ENCODE measurements at places on chromosomes 13 and 19.

- DNase-seq = no peak
Observed at GRCh38 chr19:50190439-50190891, 13.0 kb upstream of the MYH14 start.

- DNase-seq = no peak
Observed at GRCh38 chr19:28885965-28886364, 327.0 kb downstream of the UQCRFS1 start.

DNA sequence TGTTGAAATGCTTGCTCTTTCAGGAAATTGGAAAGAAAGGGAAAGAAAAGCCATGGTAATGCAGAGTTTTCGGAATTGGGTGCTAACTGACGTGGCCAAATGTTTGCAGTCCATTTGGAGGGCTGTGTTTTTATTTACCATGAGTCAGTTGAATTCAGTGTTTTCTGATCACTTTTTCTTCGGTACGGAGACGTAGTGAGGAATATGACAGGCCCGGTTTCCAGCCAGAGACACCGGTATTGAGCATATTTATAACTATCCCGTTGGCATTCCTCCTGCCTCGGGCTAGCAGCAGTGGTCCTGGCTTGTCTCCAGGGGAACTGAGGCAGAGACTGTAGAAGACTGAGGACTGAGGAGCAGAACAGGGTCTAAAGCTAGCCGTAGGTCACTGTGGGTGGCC is 1.0 kb downstream of the CDC16 start:
- DNase-seq = no peak

DNA sequence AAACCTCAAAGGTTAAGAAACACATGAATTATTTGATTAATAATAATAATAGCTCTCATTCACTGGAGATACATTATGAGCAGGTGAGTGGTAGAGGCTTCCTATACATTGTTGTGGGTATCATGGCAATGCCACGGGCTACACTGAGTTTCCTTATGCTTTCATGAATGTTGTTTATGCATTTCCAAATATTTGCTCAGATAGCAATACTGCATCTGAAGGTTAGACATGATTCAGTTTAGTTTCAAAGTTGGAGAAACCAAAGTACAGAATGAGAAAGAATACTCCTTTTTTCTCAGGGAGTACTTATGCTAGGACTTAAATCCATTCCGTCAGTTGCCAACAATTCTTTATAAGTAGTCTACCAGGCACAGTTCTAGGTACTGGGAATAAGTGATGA is 108.5 kb downstream of the FRY start:
- no peak for DNase-seq

- no peak for DNase-seq
Observed at GRCh38 chr19:43814663-43815352, 12.3 kb upstream of the ZNF283 start.

DNA sequence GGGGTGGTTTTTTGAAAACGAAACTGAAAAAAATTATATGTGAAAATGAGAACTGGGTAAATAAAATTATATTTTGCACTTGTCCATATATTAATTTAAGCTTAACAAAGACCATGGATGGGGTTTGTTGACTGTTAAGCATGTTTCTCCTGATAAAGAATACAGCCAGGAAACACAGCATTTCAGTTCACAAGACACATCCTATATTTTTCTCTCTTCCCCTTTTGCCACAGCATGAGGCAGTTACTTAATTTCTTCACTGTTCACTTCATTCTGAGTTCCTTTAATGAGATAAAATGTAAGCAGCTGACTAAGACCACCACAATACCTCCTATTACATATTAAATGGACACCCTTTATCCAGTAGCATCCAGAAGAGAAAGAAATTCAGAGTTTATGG is 64.0 kb downstream of the RXFP2 start:
- no peak for DNase-seq

DNA sequence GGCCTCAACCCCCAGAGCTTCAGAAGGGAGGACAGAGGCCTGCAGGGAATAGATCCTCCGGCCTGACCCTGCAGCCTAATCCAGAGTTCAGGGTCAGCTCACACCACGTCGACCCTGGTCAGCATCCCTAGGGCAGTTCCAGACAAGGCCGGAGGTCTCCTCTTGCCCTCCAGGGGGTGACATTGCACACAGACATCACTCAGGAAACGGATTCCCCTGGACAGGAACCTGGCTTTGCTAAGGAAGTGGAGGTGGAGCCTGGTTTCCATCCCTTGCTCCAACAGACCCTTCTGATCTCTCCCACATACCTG is 969 bp upstream of the CEACAM5 start:
- DNase-seq = no peak

- no peak for DNase-seq
Observed at GRCh38 chr13:111644750-111645149, 324.3 kb downstream of the TEX29 start.

DNA sequence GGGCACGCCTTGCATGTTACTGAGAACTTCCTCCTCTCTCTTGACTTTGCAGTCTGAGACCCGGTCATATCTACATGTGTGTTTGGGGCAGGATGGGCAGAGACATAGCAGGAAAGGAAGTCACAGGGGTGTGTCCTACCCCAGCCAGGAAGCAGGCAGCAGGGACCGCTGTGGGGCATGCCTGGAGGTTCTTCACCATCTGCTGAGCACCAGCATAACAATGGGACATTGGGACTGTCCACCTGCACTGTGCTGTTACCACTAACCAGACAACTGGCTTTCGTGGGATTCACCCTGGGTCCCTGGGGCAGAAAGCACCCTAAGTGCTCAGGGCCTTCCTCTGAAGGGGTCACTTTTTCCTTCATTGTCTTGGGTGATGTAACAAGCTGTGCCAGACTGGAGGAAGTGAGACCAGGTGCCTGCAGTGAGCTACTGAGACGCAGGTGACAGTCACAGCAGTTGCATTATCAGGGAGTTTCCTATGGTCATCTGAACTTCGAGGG is 2.6 kb upstream of the HAUS5 start:
- DNase-seq = no peak

DNA sequence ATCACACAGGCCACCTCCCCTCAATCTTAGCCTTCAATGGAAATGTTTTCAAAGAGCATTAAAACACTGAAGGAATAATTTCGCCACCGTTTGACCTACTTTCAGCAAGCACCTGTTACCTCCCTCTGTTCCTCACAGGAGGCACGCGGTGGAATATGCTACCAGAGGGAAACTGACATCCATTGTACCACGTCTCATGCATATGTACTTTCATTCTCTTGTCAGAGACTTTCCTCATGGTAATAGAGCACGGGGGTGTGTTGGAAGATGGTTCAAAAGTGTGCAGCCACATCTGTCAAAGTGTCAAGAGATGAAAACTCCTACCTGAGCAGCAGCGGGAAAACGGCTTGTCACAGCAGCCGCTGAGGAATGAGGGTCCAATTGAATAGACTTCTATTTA is 143.4 kb downstream of the NALCN start:
- DNase-seq = no peak

- DNase-seq = no peak
Observed at GRCh38 chr13:19763618-19764017, 19.1 kb downstream of the PSPC1 start.

GRCh38 chr13:40665126-40666044 is 1.1 kb downstream of the FOXO1 start:
- DNase-seq = no peak

GRCh38 chr19:13275016-13275722 is 125.0 kb downstream of the IER2 start:
- no peak for DNase-seq

DNA sequence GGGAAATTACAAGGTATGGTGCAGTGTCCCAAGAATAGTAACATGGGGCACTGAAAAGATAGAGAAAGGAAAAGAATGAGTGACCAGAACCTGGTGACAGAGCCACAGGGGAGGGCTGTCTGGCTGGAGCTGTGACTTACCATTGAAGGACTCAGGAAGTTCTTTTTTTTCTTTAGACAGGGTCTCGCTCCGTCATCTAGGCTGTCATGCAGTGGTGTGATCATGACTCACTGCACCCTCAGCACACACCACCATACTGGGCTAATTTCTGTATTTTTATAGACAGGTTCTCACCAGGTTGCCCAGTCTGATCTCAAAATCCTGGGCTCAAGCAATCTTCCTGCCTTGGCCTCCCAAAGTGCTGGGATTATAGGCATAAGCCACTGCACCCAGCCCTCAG is 8.8 kb upstream of the CPB2 start:
- no peak for DNase-seq

DNA sequence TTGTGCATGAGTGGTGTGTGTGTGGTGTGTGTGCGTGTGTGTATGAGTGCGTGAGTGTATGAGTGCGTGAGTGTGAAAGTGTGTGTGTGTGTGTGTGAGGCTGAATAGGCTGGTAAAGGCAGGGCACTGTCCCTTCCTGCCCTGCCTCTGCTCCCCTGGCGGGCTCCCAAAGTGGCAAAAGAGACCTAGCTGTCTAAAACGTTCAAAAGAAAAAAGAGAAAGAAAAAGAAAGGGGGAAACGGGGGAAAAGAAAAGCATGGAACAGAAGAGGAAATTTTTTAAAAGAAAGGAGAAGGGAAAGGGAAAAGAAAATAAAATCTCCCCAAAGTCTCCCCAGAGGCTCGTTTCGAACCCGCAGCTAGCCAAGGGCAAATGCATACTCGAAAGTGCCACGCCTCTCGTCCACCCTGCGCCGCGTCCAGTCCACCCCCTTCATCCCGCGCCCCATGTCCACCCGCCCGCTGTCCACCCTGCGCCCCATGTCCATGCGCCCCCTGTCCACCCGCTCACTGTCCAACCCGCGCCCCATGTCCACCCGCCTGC is 37.0 kb upstream of the FLT1 start:
- no peak for DNase-seq

DNA sequence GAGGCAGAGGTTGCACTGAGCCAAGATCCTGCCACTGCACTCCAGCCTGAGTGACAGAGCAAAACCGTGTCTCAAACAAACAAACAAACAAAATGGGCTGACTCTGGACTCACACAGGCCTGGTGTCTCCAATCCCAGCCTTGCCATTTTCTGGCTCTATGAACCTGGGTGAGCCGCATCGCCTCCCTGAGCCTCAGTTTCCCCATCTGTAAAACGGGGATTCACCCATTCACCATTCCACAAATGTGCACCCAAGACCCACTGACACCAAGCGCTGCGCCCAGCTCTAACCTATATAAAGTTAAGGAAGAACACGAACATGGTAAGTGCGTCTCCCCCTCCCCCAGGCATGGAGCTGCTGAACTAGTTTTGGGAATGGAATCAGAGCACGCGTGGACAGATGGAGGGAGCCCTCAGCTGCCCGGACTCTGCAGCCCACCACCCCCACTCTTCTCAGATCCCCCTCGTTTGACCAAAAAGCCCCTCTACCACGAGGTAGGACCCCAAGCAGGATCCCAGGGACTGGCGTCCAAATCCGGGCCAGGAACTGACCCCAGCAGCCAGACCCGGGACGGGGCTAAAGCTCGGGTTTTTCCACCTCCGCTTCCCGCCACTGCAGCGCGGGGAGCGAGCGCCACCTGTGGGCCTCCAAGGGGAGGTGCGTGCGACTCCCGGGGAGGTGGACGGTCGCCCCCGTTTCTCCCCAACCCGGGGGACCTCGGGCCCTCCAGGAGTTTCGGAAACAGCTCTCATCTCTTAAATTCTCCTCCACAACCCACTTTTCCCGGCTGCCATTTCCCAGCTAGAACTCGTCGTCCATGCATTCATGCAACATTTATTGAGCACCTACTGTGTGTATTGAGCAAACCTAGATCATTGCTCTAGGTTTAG is 33.0 kb upstream of the ADGRE5 start:
- DNase-seq = no peak

DNA sequence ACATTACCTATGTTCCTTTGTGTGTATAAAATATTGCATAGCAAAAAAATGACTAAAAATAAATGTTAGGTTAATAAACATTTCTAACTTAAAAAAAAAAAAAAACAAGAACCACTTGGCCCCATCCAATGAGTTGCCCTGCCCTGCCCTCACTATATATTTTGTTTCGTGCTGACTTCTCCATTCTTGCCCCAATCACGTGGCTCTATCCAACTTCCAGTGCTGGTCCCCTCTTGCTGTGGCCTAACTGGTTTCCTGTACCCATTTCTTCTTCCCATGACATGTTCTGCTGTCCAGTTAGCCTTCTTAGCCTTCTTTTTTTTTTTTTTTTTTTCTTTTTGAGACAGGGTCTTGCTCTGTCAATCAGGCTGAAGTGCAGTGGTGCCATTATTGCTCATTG is 151.6 kb downstream of the FOXO1 start:
- DNase-seq = no peak

DNA sequence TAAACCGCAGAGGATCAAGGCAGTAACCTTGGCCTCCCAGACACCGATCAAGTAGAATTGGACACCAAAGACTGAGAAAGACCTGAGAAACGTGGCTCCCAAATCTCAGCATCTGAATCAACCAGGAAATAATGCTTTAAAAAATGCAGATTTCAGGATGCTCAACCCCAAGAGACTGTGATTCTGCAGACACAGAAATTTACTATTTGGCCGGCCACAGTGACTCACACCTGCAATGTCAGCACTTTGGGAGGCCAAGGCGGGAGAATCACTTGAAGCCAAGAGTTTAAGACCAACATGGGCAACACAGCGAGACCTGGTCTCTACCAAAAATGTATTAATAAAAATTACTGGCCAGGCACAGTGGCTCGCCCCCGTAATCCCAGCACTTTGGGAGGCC is 6.2 kb downstream of the ABCC4 start:
- DNase-seq = no peak

- no peak for DNase-seq
Observed at GRCh38 chr13:48006396-48006795, 5.3 kb upstream of the SUCLA2 start.

DNA sequence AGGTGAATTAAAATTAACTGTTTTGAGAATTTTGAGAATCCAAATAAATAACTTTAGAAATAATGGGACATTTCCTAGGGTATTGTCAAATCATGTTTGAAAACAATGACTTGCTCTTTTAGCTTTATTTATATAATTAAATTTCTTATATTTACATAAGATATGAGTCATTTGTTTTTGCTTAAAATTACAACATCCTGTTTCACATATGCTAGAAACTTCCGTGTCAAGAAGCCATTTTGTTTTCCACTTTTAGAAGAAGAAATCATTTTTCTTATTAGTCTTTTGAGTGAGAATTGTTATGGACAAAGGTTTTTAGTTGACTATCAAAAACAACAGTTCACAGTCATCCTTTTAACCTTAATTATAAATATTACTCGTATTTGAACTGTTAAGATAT is 48.2 kb downstream of the DPY19L3 start:
- no peak for DNase-seq

DNA sequence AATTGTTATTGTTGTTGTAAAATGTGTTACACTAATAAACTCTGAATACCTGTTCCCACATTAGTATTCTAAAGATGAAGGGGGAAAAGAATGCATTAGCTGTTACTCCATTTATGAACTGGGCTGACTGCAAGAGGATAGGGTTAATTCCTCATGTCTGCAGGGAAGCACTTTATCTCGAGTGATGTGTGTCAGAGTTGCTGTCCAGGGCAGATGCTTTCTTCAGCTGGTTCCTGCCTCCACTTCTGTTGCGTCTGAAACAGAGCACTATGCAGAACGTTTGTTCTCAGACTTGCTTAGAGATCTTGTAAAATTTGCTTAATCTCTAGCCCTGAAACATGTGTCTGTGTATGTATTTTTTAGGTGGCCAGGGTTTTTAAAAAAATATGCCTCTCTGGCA is 318.8 kb downstream of the SPRY2 start:
- no peak for DNase-seq

DNA sequence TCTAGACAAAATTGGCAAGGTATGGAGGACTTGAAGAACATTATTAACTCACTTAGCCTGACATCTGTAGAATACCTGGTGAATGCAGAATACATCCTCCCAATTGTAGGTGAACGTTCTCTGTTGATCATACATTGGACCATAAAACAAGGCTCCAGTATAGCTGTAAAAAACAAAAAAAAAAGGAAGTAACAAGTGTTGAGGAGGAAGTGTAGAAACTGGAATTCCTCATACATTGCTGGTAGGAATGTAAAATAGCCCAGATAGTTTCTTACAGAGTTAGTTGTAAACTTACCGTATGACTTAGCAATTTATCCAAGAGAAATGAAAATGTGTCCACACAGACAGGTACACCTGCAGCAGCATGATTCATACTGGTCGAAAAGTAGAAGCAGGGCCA is 44.8 kb downstream of the TSSK6 start:
- DNase-seq = no peak

Measured in NCI-H2107 (cell line).